ENCODE measurements at places on chromosomes 16 and 17. TPM values are rescaled to one million over a fixed set of nuclear protein-coding genes. Genes with fewer than 3 reads are reported as not detected.

The C17orf78 gene
- not detected for total RNA-seq

The HS3ST3B1 gene
- total RNA-seq = 7.4 TPM

The KRT9 gene
- not detected for total RNA-seq

The TEDC2 gene
- 6.9 TPM for total RNA-seq

The NPIPA3 gene
- 0.43 TPM for total RNA-seq

The ZSWIM7 gene
- 5.6 TPM for total RNA-seq

All from fibroblast of villous mesenchyme (primary cell).